ENCODE measurements at places on chromosomes 11 and 22.

- no peak for DNase-seq
These were observed 38.0 kb downstream of the CPT1A start for GRCh38 chr11:68803766-68804165.

GRCh38 chr22:46267431-46268279 lies at the start of gene TTC38:
TSS of gene TTC38 (plus strand) at chr22:46268008. CDS start at chr22:46268040, 32 bp downstream.
- DNase-seq = peak; percentile 87

- peak; percentile 72 for DNase-seq
These were observed 318.7 kb downstream of the BUD13 start for GRCh38 chr11:116454020-116454645.

- no peak for DNase-seq
These were observed 126.0 kb downstream of the CTTN start for GRCh38 chr11:70524096-70524922.

DNA sequence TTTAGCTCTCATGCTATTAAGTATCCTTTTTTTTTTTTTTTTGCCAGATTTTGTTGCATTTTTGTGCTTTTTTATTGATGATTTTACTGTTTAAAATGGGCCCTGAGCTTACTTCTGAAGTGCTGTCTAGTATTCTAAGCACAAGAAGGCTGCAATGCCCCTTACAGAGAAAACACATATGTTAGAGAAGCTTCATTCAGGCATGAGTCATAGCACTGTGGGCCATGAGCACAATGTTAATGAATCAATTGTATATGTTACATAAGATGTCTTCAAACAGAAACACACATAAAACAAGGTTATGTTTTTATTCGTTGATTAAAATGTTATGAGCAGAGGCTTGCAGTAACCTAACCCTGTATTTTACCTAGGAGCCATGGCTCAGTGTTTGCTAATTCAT lies 117.8 kb upstream of the C11orf87 start:
- no peak for DNase-seq

- DNase-seq = no peak
These were observed 227.4 kb downstream of the TMEM135 start for GRCh38 chr11:87265132-87265531.

GRCh38 chr11:61021661-61022212 lies 50.3 kb downstream of the CD6 start:
- DNase-seq = peak; percentile 95

- DNase-seq = no peak
These were observed 1.5 kb downstream of the DNHD1 start for GRCh38 chr11:6498544-6498943.

GRCh38 chr22:49937758-49938564 lies 19.5 kb downstream of the CRELD2 start:
- DNase-seq = no peak

GRCh38 chr22:39490135-39490798 lies 11.8 kb upstream of the MIEF1 start:
- peak; percentile 93 for DNase-seq

- DNase-seq = no peak
These were observed 2.6 kb downstream of the TMPRSS4 start for GRCh38 chr11:118079491-118079890.

DNA sequence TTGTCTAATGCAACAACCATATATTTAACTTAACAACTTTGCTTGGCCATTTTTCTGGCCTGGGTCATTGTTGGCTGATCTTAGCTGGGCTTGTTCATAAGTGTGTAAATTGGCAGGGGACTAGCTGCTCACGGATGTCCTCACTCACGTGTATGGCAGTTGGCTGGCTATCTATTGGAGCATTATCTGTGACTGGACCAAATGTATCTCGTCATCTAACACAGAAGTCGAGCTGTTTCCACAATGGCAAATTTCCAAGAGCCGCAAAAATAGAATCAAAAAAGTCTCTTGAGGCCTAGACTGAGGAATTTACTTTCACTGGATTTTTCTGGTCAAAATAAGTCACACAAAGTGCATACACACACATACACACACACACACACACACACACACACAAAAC lies 893.3 kb downstream of the FAM181B start:
- no peak for DNase-seq

DNA sequence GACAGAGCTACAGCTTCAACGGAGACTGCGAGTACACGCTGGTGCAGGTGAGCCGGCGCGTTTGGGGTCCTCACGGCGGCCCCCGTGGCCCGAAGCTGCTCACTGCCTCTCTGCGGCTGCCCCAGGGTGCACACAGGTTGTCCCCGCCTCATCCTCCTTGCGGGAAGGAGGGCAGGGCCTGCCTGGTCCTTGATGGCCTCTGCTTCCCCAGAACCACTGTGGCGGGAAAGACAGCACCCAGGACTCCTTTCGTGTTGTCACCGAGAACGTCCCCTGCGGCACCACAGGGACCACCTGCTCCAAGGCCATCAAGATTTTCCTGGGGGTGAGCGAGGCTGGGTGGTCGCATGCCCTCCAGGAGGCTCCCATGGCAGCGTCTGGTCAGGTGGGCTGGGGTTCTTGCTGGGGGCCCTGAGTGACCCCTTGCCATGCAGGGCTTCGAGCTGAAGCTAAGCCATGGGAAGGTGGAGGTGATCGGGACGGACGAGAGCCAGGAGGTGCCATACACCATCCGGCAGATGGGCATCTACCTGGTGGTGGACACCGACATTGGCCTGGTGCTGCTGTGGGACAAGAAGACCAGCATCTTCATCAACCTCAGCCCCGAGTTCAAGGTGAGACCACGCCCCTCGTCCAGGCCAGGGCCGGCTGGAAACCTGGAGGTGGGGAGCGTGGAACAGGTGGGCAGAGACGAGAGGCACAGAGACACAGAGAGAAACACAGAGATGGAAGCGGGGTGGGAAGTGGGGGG lies 19.4 kb downstream of the MUC5AC start:
- no peak for DNase-seq

- peak; percentile 92 for DNase-seq
These were observed 3.7 kb upstream of the POLD4 start for GRCh38 chr11:67356864-67357561.

GRCh38 chr22:42430528-42431125 lies 1.6 kb downstream of the NFAM1 start:
- no peak for DNase-seq

DNA sequence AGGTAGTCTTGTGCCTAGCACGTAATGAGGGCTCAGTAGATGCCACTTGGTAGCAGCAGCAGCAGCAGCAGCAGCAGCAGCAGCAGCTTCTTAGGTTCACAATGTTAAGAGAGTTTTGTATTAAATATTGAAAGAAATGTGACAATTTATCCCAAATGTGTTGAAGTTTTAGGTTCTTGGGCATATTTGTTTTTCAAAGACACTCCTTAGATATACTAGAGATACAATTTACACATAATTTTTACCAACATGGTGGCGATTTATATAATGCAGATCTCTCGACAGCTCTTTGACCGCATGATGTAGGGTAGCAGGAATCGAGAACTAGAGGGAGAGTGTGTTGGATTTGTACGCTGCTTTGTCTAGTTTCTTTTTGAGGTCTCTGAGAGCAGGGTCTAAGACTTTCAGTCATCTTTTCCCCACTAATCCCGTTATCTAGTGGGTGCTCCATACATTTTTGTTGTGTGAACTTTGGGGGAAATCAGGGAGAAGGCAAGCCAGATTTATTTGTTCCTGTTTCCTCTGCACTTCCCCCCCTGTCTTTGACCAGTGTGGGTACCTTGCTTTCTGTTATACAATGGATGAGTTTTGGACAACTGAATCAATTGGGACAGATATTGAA lies 1.4 kb downstream of the FDX1 start:
- DNase-seq = peak; percentile 66

DNA sequence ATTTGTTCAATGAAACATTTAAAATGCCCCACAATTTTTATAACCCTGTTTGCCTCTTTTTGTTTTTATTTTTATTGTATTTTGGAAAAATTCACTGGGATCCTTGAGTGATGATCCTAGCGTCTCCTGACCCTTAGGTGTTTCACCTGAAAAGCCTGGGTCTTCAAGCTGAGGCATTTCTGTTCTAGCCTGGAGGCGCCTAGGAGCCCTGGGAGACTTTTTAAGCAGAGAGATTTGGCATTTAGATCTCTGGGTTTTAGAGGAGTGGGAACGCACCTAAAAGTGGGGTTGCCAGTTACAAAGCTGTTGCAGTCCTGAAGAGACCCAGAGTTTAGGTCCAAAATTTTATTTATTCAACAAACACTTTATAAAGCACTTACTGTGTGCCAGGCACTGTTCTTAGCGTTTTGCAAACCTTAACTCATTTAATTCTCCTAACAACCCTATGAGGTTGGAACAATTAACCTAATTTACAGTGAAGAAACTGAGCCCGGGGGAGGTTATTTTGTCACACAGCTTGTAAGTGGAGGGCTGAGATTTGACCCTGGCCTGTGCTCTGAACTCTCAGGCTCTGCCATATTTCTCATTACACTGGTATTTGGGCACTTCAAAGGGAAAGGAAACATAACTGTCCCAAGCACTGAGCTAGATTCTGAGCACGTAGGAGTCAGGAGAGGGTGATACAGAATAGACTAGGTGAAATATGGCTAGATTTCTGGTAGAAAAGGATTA lies 834 bp upstream of the FADS1 start:
- DNase-seq = no peak

DNA sequence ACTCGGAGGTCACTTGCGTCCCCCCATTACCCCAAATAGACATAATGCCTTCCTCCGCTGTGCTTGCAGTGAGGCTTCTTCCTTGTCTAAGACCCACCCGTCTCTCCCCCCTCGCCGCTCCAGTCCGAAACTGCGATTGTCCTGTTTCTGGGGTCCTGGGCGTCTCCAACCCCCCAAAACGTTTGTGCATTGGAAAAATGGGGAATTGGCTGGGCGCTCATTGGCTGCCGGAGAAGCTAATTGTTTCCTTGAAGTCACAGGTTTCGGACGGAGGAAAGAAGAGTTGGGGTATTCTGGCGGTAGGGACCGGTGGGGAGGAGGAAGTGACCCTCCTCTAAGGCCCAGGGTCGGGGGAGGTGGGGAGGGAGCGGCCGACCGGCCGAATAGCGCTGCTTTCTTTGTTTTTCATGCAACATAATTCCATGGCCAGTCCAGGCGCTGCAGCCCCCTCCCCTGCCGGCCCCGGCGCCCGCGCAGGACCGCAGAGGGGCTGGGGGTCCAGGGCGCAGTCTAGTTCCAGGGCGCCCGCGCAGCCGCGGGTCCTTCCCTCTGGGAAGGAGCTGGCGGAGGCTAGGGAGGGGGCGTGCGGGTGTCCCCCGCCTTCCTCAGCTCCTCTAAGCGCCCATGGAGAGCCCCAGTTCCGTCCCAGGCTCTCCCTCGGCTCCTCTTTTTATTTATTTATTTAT lies 12.7 kb upstream of the CPT1A start:
- no peak for DNase-seq

GRCh38 chr22:19397734-19398104 lies 33.8 kb downstream of the HIRA start:
- DNase-seq = no peak

GRCh38 chr11:103676413-103676812 lies 360.0 kb upstream of the DDI1 start:
- no peak for DNase-seq

DNA sequence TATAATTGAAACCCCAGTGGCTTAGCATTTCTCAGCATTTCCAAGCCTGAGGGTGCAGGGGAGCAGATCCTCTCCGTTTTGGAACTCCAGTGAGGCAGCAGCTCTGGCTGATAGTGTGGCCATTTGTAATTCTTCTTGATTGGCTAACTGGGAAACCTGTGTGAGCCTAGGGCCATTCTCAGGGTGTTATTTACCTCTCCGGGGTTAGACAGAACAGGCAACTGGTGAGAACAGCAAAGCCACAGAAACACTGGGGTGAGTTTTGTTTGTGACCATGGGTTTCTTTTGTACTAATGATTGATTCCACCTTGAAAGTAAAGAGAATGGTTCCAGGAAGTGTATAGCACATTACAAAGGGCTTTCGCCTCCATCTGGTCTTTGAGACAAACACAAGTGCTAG lies 2.4 kb upstream of the OR4X2 start:
- no peak for DNase-seq
